HS-27A (cell line): ENCODE measurements at places on chromosomes 2 and 18.

DNA sequence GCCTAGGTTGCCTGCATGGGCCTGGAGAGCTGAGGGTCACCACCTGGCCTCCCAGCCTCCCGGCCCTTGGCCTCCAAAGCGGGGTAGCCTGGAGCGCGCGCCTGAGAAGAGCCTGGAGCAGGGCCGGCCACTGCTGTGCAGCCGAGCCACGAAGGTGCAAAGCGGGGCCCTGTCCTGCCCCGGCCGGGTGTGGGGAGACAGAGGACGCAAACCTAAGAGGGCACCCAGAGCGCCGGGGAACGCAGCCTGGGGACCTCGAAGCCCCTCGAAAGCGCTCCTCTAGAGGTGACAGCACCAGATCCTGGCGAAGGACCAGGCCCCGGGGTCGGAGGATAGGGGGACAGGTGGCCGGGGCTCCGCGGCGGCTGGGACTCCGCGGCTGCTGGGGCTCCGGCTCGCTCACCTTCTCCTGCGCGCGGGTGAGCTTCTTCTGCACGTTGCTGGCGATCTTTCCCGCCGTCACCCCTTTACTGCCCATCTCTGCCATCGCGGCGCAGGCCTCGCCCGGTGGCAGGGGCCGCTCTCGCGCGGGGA is 430 bp downstream of the BIN1 start:
- peak; percentile 42 for DNase-seq

DNA sequence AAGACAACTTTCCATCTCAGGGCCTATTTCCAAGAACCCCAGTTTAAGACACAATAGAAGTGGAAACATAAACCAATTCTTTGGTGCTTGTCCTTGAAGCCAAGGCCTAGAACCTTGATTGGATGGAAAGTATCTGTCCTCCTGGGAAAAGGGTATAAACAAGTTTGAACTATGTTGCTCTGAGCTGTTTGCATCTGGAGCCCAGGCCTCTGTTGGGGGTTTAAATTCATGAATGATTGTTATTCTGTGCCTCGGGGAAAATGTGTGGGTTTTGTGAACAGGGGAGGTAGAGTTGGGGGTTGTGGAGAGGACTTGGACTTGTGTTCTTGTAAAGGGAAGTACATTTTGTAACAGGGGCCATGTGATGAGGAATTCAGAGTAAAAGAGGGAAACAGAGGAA is 406.1 kb downstream of the SLC4A3 start:
- no peak for DNase-seq

- no peak for DNase-seq
These were observed 727.9 kb upstream of the CDH2 start for GRCh38 chr18:28904789-28905364.

GRCh38 chr2:47056374-47056773 is 98.7 kb downstream of the STPG4 start:
- DNase-seq: no peak

DNA sequence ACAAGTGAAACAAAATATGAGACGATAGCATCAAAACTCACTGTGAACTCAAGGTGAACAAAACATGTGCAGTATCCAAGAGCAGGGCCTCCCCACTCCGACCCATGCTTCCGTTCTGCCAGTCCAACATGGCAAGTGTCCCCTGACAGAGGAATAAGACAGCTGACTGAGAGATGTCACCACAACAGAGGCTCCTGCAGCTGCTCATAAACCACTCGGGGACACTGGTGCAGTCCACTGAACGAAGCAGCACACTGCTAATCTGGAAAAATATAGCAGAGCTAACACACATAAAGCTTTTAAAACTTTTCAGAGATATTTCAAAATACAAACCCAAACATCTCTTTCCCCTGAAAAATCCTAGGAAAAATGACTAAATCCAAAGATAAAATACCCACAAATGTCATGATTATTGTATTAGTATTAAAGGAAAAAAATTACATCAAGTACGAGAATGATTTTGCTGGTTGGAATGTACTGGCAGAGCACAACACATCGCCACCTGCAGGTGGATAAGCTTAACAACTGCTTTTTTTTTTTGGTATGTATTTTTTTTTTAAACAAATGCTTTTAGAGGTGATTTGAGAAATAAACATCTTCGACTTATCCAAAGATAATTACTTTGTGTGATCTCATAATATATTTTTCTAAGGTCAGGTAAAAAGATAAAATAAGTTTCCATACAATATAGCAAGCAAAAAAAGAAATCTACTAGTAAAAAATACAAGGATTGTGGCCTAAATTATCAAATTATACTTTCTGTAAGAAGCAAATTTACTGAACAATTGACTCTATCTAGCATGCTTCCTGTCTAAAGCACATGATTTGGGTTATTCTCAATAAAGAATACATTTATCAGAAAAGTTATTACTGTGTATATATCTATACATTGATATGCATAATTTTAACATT is 18.6 kb downstream of the THADA start:
- DNase-seq: no peak

DNA sequence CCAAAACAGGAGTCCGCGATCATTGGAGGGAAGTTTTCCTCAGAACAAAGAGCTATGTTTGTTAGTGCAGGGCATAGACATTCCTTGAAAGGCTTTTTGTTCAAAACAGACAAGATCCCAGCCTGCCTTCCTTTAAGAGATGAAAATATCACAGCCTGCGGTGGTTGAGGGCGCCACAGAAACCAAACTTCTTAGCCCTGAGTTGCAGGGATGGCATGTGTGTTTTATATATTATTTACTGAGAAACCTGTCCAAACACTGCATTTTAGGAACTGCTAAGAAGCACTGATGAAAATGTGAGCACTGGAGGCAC is 57.5 kb upstream of the TMEM178A start:
- no peak for DNase-seq

DNA sequence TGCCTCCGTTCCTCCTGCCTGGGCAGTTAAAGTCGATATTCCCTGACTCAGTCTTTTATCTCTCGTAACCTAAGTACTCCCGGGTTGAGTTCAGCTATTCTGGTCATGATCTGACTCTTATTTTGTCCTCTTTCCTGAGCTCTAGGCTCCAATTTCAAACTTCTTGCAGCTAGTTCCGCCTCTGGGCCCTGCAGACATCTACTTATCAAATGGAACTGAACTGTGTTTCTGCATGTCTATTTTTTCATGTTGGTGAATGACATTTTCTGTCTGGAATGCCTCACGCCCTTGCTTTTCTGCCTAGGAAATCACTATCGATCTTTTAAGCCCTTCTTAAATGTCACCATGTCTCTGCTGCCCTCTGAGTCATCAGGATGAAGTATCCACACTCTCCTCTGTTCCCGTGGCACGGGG is 101.5 kb downstream of the VAPA start:
- peak; percentile 55 for DNase-seq

GRCh38 chr2:189631849-189632248 is 29.4 kb upstream of the ASNSD1 start:
- no peak for DNase-seq

GRCh38 chr2:100416397-100416934 is 1.0 kb downstream of the CHST10 start:
- DNase-seq: no peak

- DNase-seq: no peak
These were observed 172.9 kb downstream of the MAIP1 start for GRCh38 chr2:200128296-200128695.

DNA sequence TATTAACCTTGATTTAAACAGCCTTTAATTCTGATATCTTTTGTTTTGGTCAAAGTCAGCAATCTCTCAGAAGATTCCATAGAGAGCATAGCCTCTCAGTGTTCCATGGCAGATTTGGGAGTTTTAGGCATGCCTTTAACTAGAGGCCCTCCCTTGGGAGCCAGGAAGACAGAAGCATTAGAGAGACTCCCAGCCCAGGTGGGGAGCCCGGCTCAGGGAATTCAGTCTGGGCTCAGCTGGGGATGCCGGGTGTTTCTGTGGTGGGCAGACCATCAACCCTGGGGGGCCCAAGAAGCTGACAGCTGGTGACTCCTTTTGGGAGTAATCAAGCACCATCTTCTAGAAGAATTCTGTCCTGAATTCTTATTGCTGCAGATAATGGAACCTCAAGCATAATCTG is 99.7 kb upstream of the CELF4 start:
- DNase-seq: no peak

GRCh38 chr2:230685178-230685577 is 27.5 kb upstream of the CAB39 start:
- DNase-seq: no peak

- DNase-seq: no peak
These were observed 86.2 kb downstream of the MBP start for GRCh38 chr18:77046409-77046808.

DNA sequence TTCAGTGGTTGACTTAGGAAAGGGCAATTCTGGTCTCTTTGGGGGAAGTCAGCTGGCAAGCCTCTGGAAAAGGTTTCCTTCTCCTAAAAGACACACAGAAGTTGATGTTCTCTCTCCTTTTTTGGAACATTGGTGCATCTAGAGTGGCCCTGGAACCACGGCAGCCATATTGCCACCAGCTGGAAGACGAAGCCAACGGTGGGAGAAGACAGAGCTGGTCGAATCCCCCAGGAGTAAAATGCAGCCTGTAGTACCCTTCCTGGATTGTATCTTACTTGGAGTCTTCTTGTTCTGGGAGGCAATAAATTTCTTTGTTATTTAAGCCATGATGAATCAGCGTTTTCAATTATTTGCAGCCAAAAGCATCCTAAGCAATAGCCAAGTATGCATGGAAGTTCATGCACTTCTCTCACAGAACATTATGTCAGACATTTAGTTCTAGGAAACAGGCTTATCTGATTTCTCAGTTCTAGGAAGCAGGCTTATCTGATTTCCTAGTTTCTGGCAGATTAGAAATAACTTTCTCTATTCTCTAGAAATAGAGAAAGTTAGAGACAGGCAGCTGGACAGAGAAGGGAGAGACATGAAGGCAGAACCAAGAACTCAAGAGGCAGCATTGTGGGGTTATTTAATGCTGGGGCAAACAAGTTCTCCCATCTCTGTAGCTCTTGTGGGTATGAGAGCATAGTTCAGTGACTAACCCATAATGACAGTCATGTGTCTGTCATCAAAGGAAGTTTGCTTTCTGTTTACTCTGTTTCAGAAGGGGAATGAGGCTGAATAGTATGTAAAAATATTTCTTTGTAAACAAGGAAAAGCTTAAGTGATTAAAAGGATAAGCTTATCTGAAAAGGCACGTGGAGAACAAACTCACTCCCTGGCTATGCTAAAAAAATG is 40.5 kb upstream of the NABP1 start:
- DNase-seq: no peak

- no peak for DNase-seq
These were observed 83.7 kb upstream of the FSHR start for GRCh38 chr2:49237867-49238603.

- no peak for DNase-seq
These were observed 119.9 kb downstream of the DCC start for GRCh38 chr18:52459890-52460289.

DNA sequence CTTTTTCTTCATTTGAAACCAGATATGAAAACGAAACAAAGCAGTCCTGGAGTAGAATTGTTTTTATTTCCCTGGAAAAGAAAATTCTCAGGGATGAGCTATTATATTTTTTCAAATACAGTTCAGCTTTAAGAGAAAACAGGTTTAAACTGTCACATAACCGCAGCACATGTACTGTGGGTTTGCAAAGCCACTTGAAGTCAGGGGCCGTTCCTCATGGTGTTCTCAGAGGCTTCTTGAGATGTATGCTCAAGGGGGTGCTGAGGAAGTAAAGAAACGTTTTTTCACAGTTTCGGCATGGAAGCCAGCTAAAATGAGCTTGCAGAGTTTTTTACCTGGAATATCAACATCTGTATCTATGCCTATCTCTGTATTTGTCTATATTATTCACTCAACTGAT is 225.3 kb downstream of the MC4R start:
- DNase-seq: no peak

DNA sequence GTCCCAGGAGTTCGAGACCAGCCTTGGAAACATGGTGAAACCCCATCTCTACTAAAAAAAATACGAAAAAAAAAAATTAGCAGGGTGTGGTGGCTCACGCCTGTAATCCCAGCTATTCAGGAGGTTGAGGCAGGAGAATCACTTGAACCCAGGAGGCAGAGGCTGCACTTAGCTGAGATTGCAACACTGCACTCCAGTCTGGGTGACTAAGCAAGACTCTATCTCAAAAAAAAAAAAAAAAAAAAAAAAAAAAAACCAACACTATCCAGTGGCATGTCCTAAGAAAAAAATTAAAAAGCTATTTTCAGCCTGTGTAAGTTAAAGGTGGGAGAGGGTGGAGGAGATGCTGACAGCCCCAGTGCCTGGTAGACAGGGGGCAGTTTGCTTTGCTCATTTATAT is 32.2 kb upstream of the REL start:
- DNase-seq: no peak

DNA sequence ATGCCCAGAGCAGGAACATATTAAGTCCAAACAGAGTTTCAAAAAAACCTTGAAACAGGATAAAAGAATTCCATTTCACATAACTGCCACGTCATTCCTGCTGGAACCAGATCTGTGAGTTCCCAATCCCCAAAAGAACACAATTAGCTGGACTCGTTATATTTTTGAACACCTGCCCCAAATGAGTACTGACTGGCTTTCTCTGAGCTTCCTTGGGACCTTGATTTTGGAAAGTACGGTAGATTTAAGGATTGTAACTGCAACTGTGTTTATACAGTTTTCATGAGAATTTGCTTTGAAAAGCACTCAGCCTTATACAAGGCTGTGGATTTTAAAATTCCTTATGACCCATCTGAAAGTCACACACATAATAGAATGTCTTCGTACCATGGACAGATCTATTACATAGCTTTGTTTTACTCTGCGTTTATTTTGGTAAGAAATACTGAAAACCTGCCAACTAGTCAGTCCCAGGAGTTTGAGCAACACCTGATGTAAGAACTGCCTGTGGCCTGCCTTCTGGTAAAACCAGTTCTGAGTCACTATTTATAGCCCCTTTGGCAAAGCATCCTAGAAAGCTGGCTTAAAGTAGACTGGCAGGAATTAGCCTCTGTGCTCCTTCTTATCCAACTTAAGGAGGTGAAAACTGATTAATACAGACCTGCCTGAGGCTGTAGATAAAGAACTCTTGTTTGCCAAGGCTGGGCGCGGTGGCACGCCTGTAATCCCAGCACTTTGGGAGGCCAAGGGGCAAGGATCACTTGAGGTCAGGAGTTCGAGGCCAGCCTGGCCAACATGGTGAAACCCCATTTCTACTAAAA is 48.1 kb downstream of the MERTK start:
- peak; percentile 68 for DNase-seq

DNA sequence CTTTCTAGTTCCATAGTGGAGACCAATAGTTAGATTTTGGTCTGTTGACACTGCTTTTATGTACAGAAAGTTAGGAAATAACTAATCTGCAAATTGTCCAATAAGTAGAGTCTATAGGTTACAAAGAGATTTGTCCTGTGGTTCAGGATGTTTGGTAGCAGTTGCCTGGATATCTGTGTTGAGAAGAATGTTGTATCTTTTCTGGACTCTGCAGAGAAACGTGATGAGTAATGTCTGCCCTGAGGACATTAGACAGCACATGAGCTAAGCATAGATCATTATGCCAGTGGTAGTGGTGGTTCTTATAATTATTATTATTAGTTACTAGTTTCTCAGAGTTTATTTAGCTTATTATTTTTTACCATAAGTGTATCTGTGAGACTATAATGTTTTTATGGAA is 65.8 kb downstream of the ANKRD62 start:
- DNase-seq: no peak
